Dorsolateral prefrontal cortex (tissue), 122 donors: ENCODE measurements at places on chromosomes 1 and 21. TPM values are rescaled to one million over a fixed set of nuclear protein-coding genes. Genes with fewer than 3 reads are reported as not detected.

The CHI3L1 gene
- total RNA-seq, result 44.3 TPM

The TTC13 gene
- total RNA-seq, result 23.3 TPM

The KRTAP12-3 gene
- total RNA-seq, result not detected

The PODN gene
- 4.8 TPM for total RNA-seq

The TAGLN2 gene
- total RNA-seq, result 51.6 TPM

The OR2T2 gene
- total RNA-seq, result not detected

The MATN1 gene
- total RNA-seq, result 0.36 TPM

The FOXD3 gene
- total RNA-seq, result not detected

The PRR9 gene
- total RNA-seq, result not detected

DNA sequence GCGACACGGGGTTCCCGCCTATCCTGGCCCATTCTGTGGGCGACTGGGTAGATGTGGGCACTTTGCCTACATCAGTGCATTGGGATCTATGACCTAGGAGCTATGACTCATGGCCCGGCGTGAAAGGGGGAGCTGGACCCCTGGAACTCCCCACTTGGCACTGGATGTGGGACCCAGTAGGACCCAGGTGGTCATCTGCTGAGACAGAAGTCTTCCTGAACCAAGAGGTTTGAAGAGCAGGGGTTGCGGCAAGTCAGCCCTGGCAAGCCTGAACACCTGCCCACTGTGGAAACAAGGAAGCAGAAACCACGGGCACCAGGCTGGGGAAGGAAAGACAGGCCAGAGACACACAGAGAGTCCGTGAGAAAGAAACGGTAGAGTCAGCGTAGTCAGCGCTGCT lies 656.7 kb downstream of the AJAP1 start:
- no peak for DNase-seq

- DNase-seq, result no peak
These were observed 31.3 kb upstream of the LRIG2 start for GRCh38 chr1:113041569-113042284.

DNA sequence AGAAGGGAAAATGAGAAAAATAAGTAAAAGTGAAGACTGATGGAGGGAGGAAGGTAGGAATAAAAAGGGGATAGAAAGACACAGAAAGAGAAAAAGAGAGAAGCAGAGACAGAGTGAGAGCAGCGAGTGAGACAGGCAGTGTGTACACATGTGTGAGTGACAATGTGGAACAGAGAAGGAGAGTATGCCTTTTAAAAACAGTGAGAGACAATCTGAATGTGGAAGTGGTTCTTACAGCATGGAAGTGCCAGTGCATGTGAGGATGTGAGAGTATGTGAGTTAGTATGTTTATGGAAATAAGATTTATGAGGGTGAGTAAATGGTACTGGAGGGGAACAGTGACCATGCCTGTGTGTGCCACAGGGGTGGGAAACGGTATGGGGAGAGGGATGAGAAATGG lies 1.2 kb downstream of the NEGR1 start:
- no peak for DNase-seq

GRCh38 chr1:8194481-8195227 lies 123.3 kb upstream of the SLC45A1 start:
- no peak for DNase-seq

- no peak for DNase-seq
These were observed 45.8 kb downstream of the TTC39A start for GRCh38 chr1:51284487-51284954.

DNA sequence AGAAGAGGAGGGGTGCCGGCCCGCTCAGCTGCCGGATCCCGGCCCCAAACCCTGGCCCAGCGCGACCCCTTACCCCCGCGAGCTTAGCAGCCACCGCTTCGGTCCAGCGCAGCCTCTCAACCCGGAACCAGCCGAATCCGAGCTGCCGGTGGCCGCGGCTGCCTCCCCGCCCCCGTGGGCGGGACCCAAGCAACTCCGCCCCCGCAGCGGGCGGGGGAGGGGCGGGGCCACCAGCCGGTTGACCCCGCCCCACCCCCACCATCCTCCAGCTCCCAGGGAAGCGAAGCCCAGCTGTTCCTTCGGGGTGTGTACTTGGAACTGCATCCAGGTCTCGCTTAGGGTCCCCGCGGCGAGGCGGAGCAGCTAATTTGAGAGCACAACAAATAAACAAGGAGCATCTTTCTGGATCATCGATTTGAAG lies at the start of gene TRIM62:
Gene TRIM62 (minus strand): TSS at position 123 of the 421 bp plus-strand sequence. CDS start 611 bp downstream, outside the sequence.
- peak; percentile 80 for DNase-seq

DNA sequence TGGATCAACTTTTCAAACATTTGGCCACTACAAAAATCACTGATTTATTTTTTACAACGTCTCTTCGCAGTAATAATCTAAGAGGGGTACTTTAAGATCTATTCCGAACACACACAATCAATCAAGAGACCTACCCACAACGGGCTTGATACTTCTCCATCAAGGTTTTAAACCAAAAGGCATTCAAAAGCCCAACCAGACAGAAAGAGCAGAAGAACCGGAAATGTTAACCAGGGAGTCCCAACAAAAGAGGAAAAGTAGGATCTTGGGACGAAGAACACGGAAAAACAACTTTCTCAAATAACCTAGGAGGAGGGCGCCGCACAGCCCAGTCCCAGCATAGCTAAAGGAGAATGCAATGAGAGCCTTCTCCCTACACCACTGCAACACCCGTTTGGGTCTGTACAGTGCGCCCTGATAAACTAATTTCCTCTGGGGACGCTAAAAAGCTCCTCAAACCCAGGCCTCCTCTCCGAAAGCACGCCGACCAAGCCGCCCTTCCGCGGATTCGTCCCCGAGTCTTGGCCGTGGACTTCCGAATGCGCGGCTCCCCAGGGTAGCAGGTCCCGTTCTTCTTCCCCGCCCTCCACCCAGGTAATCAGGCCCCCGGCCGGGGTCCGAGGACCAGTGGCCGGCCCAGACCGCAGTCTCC lies 623 bp downstream of the RPL22 start:
- DNase-seq, result no peak

- DNase-seq, result no peak
These were observed 264.8 kb downstream of the C1orf94 start for GRCh38 chr1:34441259-34442069.

- DNase-seq, result no peak
These were observed 30.9 kb downstream of the RASSF5 start for GRCh38 chr1:206538086-206538770.

- DNase-seq, result no peak
These were observed 2.9 kb upstream of the EFNA1 start for GRCh38 chr1:155124503-155125463.

GRCh38 chr21:14862794-14863720 lies 201.7 kb downstream of the NRIP1 start:
- DNase-seq, result no peak

GRCh38 chr1:156781585-156782186 lies 14.4 kb downstream of the PRCC start:
- peak; percentile 2 for DNase-seq

DNA sequence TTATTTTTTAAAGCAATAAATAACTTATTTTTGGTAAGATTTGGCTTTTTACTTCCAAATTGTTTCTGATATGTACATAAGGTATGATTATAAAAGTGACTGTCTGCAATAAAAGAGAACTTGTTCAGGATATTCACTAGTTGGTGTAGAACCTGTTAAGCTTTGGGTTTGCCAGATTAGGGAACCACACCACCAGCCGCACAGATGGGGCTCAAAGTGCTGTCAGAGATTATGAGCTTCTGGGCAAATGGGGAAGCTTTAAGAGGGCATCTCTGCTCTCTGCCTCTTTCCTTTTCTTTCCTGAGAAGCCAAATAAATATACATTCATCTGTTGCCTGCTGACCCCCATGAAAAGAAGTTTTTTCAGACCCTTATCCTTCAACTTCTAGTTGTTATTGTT lies 25.4 kb downstream of the IVNS1ABP start:
- no peak for DNase-seq

- no peak for DNase-seq
These were observed 41.9 kb downstream of the RSPH1 start for GRCh38 chr21:42453986-42454570.

DNA sequence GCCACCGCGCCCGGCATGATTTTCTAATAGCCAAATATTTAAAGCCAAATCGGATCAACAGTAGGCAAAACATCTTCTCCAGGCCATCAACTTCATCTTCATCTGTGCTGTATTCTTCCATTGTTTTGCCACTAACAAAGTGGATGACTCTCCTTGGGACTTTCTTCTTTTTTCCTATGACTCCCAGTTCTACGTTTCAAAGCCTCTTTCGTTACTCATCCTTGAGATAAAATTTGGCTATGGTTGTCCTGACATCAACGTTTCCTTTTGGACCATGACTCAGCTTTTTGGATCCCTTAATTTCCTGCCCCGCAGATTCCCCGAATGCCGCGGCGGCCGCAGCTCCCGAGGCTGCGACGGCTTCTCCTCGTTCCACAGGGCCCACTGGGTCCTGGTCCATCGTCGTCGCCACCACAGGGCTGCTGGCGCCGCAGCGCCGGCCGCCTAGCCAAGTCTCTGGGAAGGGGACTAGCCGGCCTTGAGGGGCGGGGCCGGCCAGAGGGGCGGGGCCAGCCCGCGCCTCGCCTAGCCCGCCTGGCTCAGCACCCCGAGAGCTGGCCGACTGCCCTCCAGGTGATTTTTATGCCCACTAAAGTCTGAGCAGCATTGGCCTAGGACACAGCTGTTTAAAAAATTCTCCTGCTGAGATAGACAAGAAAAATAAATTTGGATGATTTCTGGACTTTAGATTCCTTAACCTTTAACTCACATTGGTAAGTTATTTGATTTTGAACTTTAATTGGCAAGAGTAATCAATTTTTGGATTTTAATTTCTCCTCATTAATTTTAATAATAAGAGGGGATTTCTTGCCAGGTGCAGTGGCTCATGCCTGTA lies 93.9 kb downstream of the ADCY10 start:
- DNase-seq, result peak; percentile 70

DNA sequence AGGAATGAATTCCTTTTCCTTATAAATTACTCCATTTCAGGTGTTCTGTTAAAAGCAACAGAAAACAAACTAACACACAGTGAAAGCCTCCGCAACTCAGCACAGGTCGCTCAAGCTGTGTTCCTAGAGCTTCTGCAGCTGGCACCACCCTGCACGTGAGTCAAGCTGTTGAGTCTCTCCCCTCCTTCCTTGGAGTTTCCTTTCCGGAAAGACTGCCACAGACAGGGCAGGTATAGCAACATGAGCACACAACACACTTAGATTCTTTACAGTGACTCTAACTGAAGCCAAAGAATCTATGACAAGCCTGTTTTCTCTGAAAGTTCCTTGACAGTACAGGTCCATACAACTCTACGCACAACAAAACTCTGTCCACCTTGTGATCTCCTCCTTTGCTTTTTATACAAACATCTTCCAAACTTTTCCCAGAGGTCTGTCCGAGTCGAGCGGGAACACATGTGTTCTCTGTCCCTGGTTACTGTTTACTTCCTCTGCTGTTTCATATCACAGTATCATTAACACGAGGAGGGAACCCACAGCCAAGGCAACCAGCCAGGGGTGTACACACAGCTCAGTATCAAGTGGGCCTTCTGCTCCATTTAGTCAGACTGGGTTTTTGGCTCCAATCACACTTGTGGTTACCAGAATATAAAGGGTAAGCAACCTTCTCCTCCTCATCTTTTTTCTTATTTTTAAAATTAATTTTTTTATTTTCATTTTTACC lies 38.7 kb upstream of the DESI2 start:
- no peak for DNase-seq

DNA sequence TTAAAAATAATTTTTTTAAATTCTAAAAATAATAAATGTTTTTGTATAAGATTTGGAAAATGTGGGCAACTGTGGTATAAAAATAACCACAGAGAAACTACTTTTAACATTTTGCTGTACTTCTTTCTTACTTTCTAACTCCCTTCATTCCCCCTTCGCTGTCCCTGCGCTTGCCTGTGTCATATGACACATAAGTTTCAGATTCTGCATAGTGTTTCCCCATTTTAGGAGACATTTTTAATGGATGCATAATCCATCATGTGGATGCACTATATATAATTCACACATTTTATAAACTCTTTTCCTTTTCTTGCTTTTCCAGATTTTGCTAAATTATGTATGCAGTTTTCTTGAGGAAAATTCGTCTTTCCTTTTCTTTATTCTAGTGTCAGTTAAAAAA lies 16.3 kb downstream of the ATG4C start:
- DNase-seq, result no peak

- DNase-seq, result no peak
These were observed 151.3 kb upstream of the PTGFR start for GRCh38 chr1:78339490-78339889.

- DNase-seq, result no peak
These were observed 41.8 kb downstream of the RPS6KA1 start for GRCh38 chr1:26571381-26571780.

DNA sequence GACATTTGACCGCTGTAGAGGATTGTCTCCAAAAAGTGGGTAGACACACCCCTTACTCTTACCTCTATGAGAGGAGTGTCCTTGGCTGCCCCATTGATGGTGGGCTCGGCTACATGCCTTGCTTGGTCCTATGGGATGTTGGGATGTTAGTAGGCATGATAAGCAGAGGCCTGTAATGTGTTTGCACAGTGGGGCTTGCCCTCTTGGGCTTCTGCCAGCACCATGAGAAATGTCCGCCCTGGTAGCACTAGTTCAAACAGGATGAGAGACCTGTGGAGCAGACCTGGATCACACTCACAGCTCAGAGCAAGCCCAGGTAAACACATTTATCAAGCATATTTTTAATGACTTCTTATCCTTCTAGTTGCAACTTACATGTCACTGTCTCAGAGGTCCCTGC lies 54.2 kb downstream of the SH3GLB1 start:
- no peak for DNase-seq

- no peak for DNase-seq
These were observed 655.0 kb upstream of the CAMK1G start for GRCh38 chr1:208928349-208929010.

DNA sequence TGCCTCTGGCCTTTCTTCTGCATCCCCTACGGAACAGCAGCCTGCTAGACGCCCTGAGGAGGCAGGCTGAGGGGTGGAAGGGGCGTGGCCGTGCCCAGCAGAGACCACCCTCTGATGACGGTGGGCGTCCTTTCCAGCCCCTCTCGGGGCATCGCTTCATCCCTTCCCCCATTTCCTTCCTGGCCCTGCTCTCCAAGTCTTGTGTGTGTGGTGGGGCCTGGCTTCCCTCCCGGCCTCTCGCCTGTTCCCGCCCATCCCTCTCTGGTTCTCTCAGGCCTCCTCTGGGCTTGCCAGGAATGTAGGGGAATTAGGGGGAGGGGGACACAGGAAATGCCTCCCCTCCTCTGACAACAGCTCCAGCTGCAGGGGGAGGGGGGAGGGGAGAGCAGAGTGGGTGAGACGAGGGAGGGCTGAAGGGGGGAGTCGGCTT lies 51.1 kb downstream of the SKI start:
- no peak for DNase-seq

DNA sequence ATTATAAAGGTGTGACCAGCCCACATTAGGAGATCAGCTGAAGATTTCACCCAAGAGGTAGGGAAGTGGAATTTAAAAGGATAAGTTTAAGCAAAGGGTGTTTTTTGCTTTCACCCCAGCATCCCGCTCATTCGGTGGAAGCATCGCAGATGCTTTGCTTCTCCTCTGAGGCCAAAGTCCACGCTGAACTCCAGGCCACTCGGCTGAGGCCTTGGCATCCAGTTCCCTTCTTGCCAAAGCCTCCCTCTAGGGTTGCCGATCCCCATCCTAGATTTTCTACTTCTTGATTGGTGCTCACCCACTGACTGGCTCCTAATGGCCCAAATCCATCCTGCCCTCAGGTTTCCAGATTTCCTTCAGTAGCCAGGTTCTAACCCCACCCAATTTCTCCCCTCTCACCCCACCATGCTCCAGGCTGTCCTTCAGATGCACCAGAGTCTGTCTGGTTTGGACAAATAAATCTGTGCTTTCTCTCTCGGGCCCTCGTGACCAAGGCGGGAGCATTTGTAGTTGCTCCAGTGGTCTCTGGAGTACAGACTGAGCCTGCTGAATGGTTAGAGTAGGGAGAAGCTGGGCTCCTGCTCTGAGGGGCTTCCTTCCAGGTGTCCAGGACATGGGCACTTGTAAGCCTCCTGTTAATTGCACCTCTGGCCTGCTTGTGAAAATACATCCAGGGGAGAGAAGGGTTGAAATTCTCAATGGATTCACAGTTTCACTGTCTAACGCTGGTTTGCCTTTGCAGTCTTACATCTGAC lies 193.2 kb downstream of the C1orf94 start:
- no peak for DNase-seq
